ENCODE measurements at places on chromosomes 3 and 15.

- DNase-seq, result no peak
Measured at GRCh38 chr3:62139957-62140356, 233.4 kb downstream of the FEZF2 start.

- DNase-seq, result no peak
Measured at GRCh38 chr3:106635271-106635670, 742.0 kb upstream of the CCDC54 start.

DNA sequence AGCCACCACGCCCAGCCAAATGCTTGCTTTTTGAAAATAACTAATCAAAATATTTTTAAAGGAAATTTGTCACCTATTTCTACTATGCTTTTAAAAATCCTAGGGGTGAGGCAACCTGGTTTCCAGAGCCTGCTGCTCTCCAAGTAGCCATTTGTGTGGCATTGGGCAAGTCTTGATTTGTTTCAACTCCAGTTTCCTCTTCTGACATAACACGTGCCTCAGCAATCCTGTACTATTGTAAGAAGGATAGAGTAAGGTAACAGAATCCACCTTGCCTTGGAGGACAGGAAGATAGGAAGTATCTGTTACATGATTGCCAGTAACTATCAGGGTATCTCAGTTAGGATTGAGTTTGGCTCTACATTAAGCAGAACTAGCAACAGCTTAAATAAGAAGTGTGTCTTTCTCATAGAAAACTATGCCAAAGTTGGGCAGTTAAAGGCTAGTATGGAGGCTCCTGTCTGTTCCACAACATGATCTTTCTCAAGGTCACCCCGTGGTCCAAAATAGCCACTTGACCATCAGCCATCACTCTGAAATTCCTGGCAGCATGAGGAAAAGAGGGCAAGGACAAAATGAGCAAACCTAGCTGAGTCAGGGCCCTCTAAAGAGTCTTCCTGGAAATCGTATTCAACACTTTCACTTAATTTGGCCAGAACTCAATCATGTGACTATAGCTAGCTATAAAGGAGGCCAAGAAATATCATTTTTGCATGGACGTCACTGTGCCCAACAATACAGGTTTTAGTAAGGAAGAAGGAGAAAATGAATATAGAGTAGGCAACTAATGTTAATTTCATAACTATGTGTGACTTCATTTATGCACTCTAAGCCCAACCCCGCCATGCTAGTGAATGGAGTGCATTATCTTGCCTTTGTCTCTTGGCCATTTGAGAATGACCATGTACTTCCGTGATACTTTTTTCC, 66.1 kb downstream of the HMG20A start:
- DNase-seq, result no peak

GRCh38 chr3:12194669-12195161, 36.0 kb upstream of the TIMP4 start:
- DNase-seq, result no peak

DNA sequence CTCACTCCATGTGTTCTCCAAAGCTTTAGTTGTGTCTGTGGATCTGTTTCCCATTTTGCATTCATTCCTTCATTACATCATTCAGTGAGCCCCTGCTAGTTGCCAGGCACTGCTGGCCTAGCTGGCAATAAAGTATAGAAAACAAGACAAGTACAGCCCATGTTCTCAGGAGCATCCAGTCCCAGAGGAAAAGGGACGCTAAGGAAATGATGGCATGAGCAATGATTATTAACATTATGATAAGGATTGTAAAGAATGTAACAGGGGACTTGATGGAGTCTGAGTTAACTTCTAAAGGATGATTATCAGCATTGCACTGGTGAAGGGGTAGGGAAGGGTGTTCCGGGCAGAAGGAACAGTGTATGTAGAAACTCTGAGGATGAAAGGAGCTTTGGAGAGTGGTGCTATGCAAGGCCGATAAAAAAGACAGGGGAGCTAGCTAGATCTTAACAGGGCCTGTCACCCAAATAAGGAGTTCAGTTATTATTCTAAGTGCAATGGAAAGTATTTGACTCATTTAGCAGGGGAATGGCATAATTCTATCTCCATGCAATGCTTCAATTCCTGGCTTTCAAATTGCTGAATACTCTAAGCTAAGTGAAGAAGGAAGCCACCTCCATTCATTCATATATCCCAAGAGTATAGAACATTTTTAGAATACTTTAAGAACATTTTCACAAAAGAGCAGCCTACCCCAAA, 258.2 kb upstream of the STT3B start:
- no peak for DNase-seq
